ENCODE measurements at places on chromosomes 16 and 17. TPM values are rescaled to one million over a fixed set of nuclear protein-coding genes. Genes with fewer than 3 reads are reported as not detected.

The ZNF205 gene
- 15.2 TPM for polyA plus RNA-seq

The CD7 gene
- 0.18 TPM for polyA plus RNA-seq

The CD79B gene
- polyA plus RNA-seq, result 2.1 TPM

The LAT gene
- 8.1 TPM for polyA plus RNA-seq

The DRC3 gene
- 26.9 TPM for polyA plus RNA-seq

The ATAD5 gene
- 13.4 TPM for polyA plus RNA-seq

Data from left kidney (tissue), 8 donors.